ENCODE measurements at places on chromosomes 1 and 21.

GRCh38 chr1:25194572-25195020, 37.7 kb downstream of the SYF2 start:
- DNase-seq = no peak

- no peak for DNase-seq
These were observed 299.0 kb downstream of the TPR start for GRCh38 chr1:186076006-186076405.

- peak; percentile 85 for DNase-seq
These were observed 81.8 kb downstream of the NOTCH2 start for GRCh38 chr1:119987686-119988085.

DNA sequence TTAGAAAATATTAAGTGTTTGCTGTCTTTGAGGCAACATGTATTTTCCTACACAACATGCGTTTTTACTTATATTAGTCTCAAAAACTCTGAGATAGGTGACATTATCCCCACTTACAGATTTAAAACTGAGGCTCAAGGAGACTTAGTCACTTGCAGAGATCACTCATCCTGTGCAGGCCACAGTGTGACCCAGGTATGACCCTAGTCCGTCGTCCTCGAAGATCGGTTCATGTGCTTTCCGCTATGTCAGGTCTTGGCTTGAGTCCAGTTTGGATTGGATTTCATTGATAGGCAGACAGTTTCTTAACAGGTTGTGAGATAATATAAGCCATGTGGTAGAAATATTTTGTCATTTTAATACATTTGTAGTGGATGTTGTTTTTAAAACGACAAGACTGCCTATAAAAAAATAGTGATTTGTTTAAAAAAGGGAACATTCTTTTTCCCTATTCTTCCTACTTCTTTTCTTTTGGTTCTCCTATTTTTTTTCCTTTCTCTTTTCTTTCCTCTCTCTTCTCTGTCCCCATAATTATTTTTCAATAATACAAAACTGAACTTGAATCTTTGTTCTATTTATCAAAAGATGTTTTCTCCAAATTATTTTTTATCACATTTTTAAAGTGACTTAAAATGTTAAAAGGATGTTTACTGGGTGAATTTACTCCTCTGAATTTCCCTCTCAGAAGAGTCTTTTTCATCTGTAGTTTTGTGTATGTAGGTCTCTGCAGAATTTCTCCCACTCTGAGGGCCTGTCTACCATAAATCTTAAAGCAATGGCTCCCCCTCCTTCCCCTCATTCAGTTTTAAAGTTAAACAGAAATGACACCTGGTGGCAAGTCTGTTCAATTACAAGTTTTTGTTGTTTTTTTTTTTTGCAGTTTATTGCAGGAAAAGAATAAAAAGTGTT, 81.8 kb downstream of the PHTF1 start:
- peak; percentile 49 for DNase-seq

DNA sequence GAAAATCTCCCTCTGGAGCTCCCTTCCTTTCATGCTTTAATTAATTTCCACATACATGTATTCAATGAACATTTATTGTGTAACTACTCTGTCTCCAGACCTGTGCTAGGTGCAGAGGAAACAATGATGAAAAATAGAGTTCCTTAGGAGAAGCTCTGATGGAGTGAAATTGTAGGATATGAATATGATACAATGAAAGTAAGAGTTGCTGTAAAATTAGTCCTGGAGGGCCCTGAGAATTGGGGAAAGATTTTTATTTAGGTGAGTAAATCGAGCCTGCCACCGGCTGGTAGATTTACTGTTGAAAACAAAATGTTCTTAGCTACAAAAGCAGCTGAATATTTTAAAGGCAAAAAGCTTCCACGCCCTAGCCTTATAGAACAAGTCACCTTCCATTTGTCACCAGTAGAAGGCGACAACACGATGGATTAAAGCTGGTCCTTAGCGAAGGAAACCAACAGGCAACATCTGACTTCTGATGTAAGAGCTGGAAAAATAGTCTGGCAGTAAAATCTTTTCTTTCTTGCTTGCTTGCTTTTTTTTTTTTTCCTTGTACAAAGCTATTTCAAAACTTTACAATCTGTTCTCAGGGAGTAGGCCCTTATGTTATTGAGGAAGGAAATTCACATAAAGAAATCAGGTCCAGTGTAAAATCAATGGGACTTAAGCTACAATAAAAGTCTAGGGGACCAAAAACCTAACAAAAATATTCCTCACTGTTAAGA, 82.0 kb upstream of the ROR1 start:
- DNase-seq = peak; percentile 72

- DNase-seq = no peak
These were observed 119.2 kb upstream of the RAB3GAP2 start for GRCh38 chr1:220391491-220391890.

GRCh38 chr1:241177660-241178059, 179.3 kb downstream of the RGS7 start:
- DNase-seq = no peak

GRCh38 chr1:18316764-18317163, 164.0 kb upstream of the KLHDC7A start:
- DNase-seq = no peak

- no peak for DNase-seq
These were observed 11.5 kb upstream of the COL6A1 start for GRCh38 chr21:45969921-45970673.
